Esophagus mucosa (tissue), 1 donor: ENCODE measurements at places on chromosomes 2 and 18. TPM values are rescaled to one million over a fixed set of nuclear protein-coding genes. Genes with fewer than 3 reads are reported as not detected.

The ANO7 gene
- total RNA-seq = 0.12 TPM

The CRYGC gene
- not detected for total RNA-seq

The PLCD4 gene
- 5.7 TPM for total RNA-seq

DNA sequence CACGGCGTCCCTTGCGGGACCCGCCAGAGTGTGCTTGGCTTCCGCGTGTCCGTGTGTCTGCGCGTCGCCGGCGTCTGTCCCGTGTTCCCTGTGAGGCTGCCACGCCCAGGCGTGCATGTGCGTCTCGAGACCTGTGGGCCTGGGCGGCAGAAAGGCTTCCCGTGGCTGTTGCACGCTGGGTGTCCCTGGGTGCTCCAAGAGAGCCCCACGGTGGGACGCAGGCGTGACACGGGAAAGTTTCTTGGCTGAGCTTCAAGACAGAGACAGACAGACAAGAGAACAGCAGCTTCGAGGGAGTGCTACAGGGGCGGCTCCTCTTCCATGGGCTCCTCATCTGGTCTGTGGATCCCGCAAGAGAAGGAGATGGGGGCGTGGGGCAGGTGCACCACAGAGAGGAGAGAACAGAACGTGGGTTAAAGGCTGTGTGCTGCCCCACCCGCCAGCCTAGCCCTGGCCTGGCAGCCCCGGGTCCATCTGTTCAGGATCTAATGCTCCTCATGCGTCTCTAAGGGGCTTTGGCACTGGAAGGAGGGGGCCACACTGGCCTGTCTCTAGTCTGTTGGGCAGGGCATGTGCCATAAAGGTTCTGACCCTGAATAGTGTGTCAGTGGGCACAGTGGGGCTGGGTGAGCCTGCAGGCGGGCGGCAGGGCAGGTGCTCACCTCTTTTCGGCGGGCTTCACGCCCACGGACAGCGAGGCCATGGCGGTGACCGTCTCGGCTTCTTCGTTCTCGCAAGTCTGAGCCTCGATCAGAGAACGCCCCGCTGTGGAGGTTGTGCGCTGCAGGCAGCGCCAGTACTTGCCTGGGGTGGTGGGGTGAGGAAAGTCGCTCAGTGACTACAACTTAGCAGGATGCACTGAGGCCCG lies 205.1 kb downstream of the TWIST2 start:
- no peak for ATAC-seq

DNA sequence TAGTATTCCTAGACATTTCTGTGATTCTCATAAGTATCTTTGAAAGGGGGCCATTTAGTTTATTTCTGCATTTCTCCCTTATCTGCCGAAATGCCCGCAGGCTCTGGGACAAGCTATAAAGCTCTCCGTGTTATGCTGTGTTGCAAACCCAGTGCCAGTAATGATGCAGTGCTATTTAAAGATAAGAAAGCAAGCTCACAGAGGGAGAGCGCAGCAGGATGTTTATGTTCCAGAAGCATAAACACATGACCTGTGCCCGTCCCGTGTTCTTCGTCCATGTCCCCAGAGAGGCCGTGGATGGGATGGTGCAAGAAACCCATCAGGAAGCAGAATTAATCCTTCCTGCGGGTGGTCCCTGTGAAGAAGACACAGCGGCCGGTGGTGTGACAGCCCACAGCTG lies 99.4 kb downstream of the NEDD4L start:
- ATAC-seq = no peak

GRCh38 chr2:232622563-232622962 lies 10.8 kb upstream of the EFHD1 start:
- ATAC-seq = no peak

DNA sequence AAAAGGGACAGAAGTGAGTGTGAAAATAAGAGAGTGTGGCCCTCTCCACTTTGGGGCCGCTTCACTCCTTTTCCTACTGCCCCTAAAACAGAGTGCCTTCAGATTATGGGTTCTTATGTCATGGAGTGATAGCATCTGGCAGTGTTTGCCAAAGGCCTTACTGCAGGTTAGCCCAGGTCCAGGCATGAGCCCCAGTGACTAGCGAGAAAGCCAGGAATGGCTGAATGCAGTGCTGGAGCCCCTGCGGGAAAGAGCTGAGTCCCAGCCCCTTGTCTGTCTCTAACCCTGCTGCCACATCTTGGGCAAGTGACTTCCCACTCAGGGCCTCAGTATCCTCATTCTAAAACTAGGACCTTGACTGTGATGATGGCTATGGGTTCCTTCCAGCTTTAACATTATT lies 6.0 kb downstream of the IGFBP5 start:
- no peak for ATAC-seq

GRCh38 chr18:13455960-13456481 lies 237.5 kb downstream of the LDLRAD4 start:
- no peak for ATAC-seq

DNA sequence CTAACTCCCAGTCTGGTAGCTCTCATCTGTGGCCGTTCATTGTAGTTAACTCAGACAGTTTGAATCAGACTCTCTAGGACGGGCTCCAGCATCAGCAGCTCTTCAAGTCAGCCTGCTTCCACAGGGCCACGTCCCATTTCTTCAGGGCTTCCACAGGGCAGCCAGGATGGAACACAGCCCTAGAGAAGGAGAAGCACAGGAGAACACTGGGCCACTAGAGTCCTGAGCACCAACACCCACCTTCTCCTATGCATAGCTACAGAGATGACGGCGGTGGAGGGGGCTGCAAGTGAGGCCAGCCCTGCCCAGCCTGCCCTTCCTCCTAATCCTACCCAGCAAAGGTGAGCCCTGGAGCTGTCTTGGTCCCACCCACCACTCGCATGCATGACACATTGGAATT lies 10.2 kb upstream of the TEX261 start:
- ATAC-seq = no peak
